GM23248 (cell line): ENCODE measurements at places on chromosomes 7 and 10.
A peak's percentile ranks its signal among the peaks of the same experiment; 100 is the strongest.

GRCh38 chr7:140899883-140900282 lies 24.8 kb downstream of the BRAF start:
- DNase-seq = no peak

GRCh38 chr7:24718431-24718831 lies 38.8 kb downstream of the GSDME start:
- no peak for DNase-seq

GRCh38 chr10:9608602-9609001 lies 1409.1 kb upstream of the CELF2 start:
- DNase-seq = peak; percentile 57

DNA sequence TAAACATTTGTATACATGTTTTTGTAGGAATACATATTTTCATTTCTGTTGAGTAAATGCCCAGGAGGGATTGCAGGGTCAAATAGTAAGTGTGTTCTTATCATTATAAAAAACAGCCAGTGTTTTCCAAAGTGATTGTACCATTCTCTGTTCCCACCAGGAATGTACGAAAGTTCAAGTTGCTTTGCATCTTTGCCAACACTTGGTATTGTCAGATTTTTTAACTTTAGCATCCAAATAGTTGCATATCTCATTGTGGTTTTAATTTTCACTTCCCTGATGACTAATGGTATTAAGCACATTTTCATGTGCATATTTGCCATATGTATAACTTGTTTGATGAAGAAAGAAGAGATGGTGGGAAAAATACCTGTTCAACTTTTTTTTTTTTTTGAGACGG lies 213.9 kb downstream of the ZNF365 start:
- no peak for DNase-seq

- DNase-seq = peak; percentile 97
Observed at GRCh38 chr7:191981-192649, at the start of gene FAM20C. Gene FAM20C, plus strand, starts transcription at chr7:192571. Its CDS starts 629 bp downstream, at chr7:193200.

DNA sequence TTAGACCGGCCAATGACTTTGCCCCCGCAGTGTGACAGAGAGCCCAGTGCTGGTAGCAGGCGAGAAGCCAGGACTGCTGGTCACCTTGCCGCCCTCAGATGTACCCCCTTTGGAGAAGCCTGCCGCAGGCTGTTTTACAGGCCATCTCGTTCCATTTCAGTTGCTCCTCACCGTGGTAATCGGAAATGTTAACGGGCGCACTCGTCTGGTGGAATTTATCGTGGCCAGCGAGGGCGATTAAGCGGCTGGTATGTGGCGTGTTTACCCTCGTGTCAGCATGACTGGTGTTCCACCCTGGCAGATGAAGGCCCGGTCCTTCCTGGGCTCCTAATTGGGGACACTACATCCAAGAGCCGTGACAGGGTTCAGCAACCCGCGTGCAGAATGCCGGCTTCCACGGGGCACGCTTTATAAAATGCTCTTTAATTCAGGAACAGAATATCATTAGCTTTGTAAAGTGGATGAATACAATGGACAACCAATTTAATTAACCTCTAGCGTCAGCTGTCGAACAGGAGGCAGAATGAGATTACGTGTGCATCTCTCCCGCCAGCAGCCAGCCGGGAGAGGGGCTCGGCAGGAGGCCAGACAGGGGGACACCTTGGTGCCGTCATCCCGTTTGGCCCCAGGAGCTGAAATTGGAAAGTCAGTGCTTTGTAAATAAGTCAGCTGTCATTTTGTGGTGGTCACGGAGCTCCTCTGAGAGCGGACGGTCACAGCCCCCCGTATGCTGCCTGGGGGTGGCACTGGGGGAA lies 108.3 kb downstream of the NKX6-2 start:
- no peak for DNase-seq

GRCh38 chr7:25215694-25216335 lies 12.5 kb downstream of the NPVF start:
- DNase-seq = no peak

- no peak for DNase-seq
Observed at GRCh38 chr7:2725178-2726105, 37.4 kb downstream of the AMZ1 start.

- DNase-seq = no peak
Observed at GRCh38 chr7:143355450-143356385, 6.8 kb downstream of the FAM131B start.

- peak; percentile 36 for DNase-seq
Observed at GRCh38 chr7:90473814-90474213, 4.4 kb downstream of the PTTG1IP2 start.

DNA sequence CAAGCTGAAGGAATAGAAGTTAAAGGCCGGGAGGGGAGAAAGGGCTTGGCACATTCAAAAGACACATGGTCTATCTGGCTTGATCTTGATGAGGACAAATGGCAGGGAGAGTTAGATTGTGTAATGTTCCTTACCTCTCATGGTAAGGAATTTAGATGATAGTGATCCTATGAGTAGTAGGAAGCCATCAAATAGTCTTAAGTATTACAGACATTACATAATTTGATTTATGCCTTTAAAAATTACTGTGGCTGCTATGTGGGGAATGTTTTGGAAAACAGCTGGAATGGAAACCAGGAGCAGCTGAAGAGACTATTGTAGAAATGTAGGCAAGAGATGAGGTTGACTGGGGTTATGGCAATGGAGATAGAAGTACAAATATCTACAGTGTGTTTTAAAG lies 351.3 kb upstream of the BMPER start:
- DNase-seq = peak; percentile 8

DNA sequence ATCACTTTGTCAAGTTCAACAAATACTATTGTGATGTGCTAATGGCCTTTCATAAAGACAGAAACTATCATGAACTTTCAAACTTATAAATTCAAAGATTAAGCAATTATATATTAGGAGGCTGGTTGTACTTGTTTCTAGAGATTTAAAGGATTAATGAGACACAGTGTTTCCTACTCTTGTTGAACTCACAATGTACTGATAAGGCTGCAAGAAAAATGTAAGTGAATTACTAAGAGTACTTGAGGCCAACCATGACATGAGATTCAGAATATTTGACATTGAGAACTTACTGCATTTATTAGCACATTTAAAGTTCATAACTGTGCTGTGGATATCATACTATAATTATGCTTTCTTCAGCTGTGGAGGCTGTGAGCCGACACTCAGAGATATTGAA lies 1210.5 kb upstream of the SORCS1 start:
- no peak for DNase-seq

DNA sequence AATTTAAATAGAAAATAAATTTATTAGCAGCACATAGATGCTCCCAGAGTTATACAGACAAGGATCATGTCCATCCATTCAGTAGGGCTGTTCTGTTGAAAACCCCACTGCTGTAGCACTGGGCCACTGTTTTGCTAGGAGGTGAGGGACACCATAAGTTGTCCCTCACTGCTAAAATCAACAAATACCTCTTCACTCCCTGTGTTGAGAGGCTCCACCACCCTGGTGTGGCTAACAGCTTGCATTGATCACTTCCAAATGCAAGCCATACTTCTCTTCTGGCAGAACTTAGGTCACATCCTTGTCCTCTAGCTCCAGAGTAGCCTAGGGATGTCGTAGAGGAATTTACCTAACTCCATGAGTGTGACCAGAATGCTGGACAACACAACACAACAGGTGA lies 55.4 kb downstream of the MDFIC start:
- no peak for DNase-seq

DNA sequence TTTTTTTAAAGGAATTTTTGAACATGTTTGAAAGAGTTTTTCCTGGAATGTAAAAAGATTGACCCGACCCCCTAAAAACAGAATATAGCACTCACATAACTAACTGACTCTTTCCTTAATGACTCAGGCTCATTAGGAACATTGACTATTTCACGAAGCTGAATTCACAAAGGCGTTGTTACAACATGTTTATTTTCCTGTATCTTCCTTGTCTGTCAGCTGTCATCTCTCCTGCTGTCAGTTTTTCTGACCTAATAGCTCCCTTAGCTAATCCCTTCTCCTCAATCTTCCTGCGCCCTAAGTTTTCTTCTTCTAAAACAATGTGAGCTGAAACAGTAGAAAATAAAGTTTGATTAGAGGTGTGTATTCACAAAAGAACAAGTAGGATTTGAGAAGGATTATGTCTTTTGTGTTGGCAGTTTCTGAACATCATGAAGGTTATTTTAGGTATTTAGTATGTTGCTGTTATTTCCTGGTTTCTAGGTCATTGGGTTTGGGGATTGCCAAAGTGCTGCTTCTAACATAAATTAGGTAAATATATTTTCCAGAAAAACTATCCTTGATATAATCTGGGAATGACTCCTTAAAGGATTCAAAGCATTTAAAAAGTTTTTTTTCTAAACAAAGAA lies 4.6 kb upstream of the MDFIC start:
- no peak for DNase-seq

DNA sequence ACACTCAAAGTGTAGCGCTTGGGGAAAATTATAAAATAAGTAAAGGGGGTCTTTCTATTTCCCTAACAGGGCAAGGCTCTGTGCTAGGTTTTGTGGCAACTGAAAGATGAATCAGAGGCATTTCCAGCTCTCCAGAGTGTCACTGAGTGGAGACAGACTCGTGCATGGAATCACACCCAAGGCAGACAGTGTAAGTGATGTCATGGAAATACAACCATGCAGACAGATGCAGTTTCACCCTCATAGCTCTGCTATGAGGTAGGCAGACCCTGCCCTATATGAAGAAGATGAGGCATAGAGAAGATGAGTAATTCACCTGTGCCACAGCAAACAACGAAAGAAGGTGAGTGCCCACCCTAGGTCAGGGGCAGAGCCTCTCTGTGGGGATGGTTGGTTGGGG lies 57.2 kb upstream of the PITRM1 start:
- DNase-seq = peak; percentile 60

DNA sequence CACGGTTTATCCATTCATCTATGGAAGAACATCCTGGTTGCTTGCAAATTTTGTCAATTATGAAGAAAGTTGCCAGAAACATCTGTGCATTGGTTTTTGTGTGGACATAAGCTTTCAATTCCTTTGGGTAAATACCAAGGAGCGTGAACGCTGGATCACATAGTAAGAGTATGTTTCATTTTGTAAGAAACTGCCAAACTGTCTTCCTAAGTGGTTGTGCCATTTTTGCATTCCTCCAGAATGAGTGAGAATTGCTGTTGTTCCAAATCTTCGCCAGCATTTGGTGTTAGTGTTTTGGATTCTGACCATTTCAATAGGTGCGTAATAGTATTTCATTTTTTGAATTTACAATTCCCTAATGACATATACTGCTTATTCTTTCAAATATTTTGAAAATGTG lies 155.3 kb upstream of the FRMD4A start:
- peak; percentile 24 for DNase-seq

- DNase-seq = no peak
Observed at GRCh38 chr10:71517298-71518169, 120.8 kb downstream of the CDH23 start.

GRCh38 chr10:36182606-36183005 lies 540.5 kb upstream of the FZD8 start:
- DNase-seq = no peak

- peak; percentile 88 for DNase-seq
Observed at GRCh38 chr10:3045471-3046209, 21.7 kb upstream of the PFKP start.

- peak; percentile 23 for DNase-seq
Observed at GRCh38 chr7:142463401-142463850, 205.6 kb upstream of the PRSS58 start.

DNA sequence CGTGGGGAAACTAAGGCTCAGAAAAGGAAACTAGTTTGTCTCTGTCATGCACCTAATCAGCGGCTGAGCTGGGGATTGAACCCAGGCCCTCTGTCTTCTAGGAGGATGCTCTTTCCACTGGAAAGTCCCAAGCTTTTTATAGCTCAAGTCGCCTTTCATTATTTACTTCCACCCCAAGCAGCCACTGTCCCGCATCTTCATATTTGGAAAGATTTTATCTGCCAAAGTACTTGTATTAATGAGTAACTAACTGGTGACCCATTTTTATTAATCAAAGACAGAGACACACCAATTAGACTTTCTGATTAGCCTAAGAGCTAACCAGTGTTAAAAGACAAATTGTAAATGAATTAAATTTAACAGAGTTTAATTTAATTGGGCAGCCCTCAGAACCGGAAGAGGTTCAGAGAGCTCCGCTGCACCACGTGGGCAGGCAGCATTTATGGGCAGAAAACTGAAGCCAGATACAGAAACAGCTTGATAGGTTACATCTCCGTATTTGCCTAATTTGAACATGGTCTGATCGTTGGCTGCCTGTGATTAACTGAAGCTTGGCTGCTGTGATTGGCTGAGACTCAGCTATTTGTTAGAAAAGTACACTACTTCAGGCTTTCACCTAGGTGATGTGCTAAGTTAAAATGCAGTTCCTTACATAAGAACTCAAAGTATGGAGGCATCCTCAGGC lies 78.5 kb upstream of the PDCD4 start:
- DNase-seq = no peak

DNA sequence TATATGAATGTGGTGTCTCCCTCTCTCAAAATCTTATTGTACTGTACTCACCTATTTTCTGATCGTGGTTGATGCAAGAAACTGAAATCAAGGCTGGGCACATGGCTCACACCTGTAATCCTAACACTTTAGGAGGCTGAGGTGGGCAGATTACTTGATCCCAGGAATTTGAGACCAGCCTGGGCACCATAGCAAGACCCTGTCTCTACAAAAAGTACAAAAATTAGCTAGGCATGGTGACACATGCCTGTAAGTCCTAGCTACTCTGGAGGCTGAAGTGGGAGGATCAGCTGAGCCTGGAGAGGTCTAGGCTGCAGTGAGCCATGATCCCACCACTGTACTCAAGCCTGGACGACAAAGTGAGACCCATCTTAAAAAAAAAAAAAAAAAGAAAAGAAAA lies 16.0 kb downstream of the MMRN2 start:
- DNase-seq = no peak

DNA sequence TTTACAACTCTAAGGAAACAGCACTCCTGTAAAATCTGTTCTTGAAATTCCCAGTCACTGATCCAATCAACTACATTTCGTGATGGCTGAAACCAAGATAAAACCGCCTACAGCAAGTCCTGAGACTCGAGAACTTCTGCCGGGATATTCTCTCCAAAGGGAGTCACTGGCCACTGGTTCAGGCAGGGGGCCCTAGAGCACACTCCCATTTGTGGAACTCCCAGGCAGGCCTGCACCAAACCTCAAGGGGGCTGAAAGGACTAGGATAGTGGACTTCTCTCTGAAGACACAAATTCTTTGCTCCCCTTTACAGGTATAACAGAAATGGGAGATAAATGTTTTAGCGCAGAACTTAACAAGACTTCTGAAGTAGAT lies 16.3 kb downstream of the CYTH3 start:
- DNase-seq = peak; percentile 65

DNA sequence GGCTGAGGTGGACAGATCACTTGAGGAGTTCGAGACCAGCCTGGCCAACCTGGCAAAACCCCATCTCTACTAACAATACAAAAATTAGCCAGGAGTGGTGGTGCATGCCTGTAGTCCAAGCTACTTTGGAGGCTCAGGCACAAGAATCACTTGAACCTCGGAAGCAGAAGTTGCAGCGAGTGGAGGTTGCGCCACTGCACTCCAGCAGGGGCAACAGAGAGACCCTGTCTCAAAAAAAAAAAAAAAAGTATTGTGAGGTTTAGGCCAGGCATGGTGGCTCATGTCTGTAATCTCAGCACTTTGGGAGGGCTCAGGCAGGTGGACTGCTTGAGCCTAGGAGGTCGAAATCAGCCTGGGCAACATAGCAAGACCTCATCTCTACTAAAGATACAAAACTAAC lies 16.0 kb downstream of the TET1 start:
- DNase-seq = no peak

- DNase-seq = peak; percentile 84
Observed at GRCh38 chr10:33335801-33336581, 1.5 kb upstream of the NRP1 start.

GRCh38 chr10:95651346-95652060 lies 5.0 kb downstream of the ALDH18A1 start:
- DNase-seq = peak; percentile 21

- peak; percentile 53 for DNase-seq
Observed at GRCh38 chr7:127782654-127783559, 130.9 kb downstream of the SND1 start.
